Suprapubic skin (tissue), 4 donors: ENCODE measurements at places on chromosomes 11 and 22. TPM values are rescaled to one million over a fixed set of nuclear protein-coding genes. Genes with fewer than 3 reads are reported as not detected.

DNA sequence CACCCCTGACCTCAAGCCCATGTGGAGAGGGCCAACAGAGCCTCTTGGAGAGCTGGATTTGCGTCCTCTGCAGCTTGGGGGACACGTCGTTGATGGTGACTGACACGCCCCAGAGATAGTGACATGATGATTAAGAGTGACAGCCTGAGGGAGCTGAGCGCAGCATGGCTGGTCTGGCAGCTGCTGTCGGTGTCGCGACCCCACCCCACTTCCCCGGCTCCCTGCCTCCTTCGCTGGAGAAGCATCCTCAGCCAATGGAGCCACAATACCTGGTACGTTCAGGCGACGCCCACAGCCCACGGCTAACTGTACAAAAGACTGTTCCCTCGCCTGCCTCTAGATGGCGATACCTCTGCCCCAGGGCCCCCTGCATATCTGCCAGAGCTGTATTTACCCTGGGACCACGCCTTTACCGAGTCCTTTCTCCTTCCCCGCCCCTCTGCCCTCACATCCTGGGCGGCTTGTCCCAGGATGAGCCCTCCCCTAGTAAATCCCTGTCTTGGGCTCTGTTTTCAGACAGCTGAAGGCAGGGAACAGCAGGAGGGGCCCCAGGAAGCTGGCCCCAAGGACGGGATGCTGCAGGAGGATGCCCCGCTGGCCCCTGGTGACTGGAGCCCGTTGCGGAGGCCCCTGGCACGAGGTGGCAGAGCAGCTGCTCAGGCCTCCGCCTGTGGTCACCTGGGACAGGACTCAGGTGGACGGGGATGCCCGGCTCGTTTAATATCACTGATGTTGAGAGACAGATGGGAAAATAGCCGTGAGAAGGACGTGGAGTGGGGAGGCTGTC is 90.6 kb downstream of the RPS6KA4 start:
- DNase-seq, result no peak

GRCh38 chr11:123328281-123328867 is 101.7 kb upstream of the GRAMD1B start:
- no peak for DNase-seq

DNA sequence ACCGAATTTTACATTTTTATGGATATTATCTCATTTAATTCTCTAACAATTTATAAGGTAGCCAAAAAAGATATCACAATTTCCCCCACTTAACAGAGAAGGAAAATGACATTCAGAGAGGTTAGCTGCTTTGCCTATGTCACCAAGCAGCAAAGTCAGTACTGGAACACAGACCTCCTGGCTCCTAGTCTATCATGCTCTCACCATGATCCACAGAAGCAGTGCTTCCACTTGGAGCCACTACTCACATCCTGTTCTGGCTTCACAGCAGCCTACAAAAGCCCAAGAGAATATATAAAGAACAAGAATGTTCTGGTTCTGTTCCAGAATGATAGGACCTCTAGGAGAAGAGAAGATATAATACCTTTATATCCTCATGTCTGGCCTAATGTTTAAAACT is 59.5 kb upstream of the SCUBE2 start:
- DNase-seq, result no peak

GRCh38 chr11:73375830-73376159 is 404 bp upstream of the RELT start:
- no peak for DNase-seq

DNA sequence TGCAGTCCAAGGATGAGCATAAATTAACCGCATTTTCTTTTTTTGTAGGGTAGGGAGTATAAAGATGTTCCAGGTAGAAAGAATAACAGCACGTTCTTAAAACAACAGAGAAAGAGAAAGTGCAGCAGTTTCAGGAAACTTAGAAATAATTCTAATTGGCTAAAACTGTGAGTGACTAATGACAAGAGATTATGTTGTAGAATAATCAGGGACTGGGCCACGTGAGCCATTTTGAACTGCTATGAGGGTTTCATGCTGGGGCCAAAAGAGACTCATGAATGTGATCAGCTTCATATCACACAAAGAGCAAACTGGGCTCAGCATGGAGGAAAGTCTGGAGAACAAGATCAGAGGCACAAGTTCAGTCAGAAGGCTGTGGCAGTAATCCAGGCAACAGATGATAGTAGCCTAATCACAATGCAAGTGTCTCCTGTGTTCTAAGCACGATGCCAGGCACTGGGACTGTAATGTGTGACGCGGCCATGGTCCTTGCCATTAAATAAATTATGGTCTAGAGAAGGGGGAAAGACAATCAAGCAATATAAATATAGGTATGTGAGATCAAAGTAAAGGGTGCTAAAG is 17.9 kb downstream of the CWF19L2 start:
- DNase-seq, result no peak

DNA sequence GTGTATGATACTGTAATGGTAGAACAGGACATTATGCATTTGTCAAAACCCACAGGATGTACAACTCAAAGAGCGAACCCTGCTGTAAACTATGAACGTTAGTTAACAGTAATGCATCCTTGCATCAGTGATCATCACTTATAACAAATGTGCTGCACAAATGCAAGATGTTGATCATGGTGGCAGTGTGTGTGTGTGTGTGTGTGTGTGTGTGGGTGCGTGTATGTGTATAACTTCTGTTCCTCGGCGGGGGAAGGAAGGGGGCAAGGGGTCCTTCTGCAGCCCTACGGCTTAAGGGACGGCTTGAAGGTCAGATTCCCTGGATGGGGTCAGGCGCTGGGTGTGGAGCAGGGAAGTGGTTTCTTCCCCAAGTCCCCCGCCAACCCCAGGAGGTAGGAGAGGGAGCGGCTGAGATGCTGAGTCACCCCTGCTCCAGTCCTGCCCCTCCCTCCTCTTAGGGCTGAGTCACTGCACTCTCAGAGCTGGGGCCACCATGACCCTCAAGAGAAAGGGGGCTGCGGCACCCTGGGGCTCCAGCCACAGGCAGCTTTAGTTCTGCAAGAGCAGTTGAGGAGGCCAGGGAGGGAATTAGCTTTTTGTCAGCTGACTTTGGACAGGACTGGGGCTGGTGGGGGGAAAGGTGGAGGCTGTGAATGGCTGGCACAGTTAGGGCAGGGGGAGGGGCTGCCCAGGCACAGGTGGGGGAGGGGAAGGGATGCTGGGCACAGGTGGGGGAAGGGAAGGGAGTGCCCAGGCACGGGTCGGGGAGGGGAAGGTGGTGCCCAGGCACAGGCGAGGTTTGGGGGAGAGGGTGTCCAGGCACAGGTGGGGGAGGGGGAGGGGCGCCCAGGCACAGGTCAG is 8.8 kb upstream of the CTSD start:
- peak; percentile 83 for DNase-seq

The LDHA gene
- 574 TPM for total RNA-seq
